ENCODE measurements at places on chromosomes 5 and 9. TPM values are rescaled to one million over a fixed set of nuclear protein-coding genes. Genes with fewer than 3 reads are reported as not detected.

The PCDHA1 gene
- total RNA-seq = not detected

The CCNB1 gene
- total RNA-seq = 203 TPM

DNA sequence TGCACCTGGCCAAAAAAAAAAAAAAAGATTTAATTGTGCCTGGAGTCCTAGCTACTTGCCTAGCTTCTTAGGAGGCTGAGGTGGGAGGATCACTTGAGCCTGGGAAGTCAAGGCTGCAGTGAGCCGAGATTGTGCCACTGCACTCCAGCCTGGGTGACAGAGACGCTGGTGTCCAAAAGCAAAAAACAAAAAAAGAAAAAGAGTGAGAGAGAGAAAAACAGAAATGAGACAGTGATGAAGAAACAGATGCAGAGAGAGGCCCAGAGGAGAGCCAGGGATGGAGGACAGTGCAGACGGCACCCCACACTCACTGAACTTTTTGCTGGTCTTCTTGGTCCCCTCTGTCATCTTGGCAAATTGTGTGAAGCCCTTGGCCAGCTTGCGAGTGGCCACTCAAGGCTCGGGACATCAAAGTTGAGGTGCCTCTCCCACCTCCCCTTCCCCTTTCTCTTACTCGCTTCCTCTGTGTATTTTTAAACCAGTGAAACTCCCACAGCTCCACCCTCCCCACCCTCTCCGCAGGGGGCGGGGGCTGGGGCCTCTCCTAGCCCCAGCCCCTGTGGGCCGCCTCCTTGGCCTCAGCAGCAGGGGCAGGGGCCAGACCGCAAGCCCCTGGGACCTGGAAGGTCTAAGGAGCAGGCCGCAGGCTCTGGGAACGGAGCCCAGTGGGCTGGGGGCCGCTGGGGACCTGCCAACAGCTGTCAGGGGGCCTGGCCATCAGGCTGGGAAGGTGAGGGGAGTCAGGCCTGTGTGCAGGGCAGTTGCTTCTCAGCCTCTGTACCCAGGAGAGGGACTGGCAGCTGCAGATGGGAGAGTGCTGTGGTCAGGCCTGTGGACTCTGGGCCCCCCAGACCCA lies at the start of gene SH2D3C:
Gene SH2D3C (minus strand): TSS at position 387 of the 856 bp plus-strand sequence. CDS start 39 bp downstream, at position 348.
- no peak for DNase-seq

The IL4 gene
- total RNA-seq = not detected

DNA sequence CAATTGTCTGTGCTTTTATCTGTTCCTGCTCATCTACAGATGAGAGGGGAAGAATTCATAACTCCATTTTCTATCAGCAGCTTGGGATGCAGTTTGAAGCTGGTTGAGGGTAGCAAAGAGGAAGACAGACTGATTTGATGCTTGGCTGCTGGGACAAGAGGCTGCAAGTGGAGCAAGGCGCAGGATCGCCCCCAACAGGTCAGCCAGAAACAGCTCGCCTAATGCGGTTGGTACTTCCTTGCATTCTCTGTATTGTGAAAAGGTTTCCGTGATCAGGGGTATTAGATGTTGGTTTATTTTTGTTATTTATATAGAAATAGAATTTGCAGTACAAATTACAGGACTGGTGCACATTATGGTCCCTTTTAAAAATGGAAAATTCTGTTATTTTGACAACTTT lies 40.6 kb downstream of the ZNF883 start:
- DNase-seq = peak; percentile 1

GRCh38 chr9:116800885-116801284 lies 113.8 kb downstream of the TRIM32 start:
- no peak for DNase-seq

DNA sequence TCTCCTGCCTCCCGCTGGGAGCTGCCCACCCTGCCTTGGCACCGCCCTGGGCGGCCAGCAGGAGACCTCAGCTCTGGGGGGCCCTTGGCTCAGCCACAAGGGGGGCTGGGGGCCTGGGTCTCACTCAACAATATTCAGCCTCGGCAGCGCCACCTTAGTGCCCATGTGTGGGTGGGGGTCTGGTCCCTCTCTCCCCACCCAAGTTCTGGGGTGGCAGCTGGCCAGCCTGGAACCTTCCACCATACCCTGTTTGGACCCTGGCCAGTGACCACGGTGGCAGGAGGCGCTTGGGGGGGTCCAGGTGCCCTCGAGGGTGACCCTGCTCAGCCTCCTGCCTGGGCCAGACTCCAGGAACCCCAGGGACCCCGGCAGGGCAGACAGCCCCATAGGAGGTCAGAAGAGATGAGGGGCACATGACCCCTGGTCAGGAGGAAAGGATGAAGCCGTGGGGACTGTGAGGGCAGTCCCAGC lies 22.2 kb downstream of the NKD2 start:
- no peak for DNase-seq

The PTTG1 gene
- total RNA-seq = 95.0 TPM

- DNase-seq = peak; percentile 7
Measured at GRCh38 chr9:106753155-106753671, 109.8 kb upstream of the ZNF462 start.

- DNase-seq = peak; percentile 43
Measured at GRCh38 chr5:58056546-58056945, 403.3 kb downstream of the PLK2 start.
